ENCODE measurements at places on chromosomes 3 and 15. TPM values are rescaled to one million over a fixed set of nuclear protein-coding genes. Genes with fewer than 3 reads are reported as not detected.

DNA sequence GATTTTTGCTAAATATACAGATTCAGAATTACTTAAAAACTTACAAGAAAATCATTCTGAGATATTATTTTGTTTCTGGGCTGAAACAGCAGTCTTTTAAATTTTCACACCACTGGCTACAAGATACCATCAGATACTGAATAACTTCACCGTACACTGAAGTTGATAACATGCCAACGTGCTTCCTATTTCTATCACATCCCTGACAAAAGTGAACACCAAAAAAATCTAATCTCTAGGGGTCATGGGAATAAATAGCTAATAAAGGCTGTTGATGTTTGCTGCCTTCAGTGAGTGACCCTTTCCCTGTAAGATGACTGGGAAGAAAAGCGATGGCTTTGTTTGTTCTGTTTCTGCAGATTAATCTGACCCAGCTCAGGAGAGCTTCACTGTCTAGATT, 120.5 kb downstream of the DUT start:
- no peak for DNase-seq

Gene MESP2
- not detected for total RNA-seq

- peak; percentile 67 for DNase-seq
Measured at GRCh38 chr15:42921342-42921731, 759 bp upstream of the TTBK2 start.

DNA sequence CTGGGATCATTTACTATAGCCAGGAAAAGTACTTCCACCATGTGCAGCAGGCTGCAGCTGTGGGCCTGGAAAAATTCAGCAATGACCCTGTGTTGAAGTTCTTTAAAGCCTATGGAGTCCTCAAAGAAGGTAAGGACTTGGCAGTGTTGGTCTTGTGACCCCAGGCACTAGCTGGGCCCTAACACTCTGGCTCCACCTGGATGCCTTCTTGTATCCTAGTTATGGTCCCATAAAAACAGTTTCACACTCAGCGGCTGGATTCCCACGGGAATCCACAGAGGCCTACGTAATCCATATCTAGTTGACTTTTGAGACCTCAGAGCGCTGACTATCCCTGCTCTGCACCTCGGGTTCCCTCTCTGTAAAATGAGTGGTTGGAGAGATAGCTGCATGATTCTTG, 1.6 kb downstream of the TTC21A start:
- DNase-seq = no peak

DNA sequence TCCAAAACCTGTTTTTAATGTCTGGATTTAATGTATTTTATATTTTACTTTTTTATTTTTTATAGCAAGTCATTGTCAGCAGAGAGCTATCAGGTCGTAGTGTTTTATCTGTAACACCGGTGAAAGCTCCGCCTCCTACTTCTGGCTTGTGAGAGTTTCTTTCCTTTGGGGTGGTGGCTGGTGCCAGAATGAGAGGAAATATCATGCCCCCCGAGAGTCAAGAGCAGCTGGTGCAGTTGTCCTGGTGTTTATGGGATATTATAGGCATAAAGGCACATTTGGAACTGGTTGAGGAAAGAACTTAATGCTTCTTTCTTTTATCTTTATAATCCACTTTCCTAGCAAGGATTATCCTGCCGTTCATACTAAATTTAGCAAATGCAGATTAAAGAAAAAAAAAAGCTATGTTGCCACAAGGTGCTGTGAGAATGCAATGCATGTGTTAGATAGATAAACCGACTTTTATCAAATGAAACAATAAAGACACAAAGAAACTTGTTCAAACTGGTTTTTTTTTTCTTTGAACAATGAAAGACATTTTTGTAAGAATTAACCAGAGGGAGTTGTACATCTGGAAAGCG, 260.1 kb upstream of the PLSCR5 start:
- no peak for DNase-seq

DNA sequence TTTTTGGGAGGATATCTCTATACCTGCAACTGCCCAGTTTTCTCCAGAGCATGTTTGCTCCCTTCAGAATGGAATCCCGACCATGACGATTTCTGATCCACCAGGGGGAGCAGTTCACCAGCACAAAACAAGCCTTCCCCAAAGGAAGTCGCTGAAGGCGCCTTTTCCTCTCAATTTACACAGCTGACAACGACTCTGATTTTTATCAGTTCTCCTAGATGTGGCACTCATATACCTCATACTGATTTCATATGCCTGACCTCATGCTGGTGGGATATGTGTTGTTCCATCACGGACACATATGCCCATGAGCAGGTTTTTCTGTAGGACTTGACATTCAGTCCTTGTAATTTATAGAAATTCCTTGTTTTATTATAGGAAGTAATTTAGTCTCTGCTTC, 1028.2 kb downstream of the MCTP2 start:
- peak; percentile 86 for DNase-seq

GRCh38 chr15:37743826-37744225, 190.6 kb upstream of the TMCO5A start:
- DNase-seq = no peak

GRCh38 chr15:63284335-63284734, 6.9 kb downstream of the APH1B start:
- DNase-seq = no peak

GRCh38 chr3:89300981-89301380, 193.6 kb downstream of the EPHA3 start:
- peak; percentile 56 for DNase-seq

DNA sequence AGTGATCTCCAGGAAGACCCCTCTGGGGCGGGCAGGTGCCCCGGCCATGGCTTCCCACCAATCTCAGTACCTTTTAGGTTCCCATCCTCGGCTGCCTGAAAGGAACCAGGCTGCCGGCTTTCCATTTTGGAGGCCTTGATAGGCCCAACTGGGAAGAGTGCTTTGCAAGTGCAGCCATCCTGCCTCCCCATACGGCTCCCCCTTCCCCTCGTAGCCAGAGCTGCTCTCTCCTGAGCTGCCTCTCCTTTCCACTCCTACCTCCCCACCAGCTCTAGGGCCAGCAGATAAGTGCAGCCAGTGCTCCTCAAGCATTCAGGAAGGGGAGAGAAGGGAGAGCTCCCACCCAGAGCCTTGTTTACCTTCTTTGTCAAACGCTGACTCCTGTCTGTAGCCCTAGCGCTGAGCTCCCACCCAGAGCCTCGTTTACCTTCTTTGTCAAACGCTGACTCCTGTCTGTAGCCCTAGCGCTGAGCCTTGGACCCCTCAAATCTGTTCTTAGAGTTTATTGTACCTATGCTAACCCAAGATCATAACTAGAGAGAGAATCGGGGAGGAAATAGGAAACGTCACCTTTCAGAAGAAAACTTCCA, 133.0 kb downstream of the LRRK1 start:
- DNase-seq = no peak

DNA sequence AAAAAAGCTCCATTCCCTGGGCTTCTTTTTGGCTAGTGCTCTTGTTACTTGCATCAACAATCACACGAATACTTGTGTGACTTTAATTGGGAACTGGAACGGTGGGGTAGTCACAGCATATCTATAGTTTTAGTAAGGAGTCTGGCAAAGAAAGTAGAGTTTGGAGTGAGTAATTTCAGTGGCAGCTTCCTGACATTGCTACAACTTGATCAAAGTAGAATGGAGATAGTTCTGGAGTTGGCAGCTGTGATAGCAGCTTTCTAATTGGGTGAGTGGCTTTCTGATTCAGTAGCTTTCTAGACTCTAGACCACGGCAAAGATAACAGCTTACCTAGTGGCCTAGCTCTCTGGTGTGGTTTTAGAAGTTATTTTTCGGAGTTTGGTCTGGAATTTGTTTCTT, 475.0 kb downstream of the TUSC7 start:
- peak; percentile 83 for DNase-seq

DNA sequence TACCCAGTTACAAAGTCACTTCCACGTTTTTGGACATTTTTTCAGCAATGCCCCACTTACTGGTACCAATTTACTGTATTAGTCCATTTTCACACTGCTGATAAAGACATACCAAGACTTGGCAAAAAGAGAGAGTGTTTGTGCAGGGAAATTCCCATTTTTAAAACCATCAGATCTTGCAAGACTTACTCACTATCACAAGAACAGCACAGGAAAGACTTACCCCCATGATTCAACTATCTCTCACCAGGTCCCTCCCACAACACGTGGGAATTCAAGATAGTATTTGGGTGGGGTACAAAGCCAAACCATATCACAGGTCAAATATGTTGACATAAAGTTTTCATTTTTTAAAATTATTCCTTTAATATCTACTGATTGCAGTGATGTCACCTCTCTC, 16.2 kb upstream of the ABI3BP start:
- DNase-seq = peak; percentile 26

- DNase-seq = no peak
Measured at GRCh38 chr15:41860049-41860828, 21.6 kb downstream of the PLA2G4B start.

Gene SCAANT1
- total RNA-seq = not detected

DNA sequence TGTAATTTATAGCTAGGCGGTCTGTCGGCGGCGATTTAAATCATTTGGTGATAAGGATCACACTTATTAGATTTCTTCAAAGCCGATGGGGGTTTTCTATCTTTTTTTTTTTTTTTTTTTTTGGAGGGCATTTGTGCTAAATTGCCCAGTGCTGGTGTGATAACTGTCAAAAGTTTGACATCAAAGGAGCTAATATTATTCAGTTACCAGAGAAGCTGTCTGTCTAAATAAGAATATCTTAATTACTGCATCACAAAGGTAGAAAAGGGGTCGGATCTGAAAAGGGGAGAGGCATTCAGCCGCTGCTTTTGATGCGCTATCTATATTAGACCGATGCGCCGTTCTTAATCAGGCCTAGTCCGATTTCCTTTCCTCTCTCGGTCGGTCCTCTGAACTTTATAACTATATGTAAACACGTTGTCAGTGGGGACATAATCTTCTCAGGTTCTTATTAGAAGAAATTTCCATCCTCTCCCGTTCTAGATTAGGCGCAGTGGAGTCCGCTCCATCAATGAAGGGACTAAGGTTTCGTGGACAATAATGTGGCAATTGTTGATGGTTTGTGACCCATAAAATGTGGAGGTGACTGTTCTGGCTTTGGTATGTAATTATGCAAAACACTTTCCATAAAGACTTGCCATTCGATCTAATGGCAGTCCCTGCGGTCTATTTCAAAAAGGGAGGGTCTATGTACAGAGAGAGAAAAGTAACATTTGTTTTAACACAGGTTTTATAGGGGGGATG, 31.7 kb downstream of the NR2F2 start:
- no peak for DNase-seq

Gene SRP14
- 257 TPM for total RNA-seq

Gene SAXO2
- not detected for total RNA-seq

GRCh38 chr3:169404520-169404890, 259.0 kb downstream of the MECOM start:
- no peak for DNase-seq

DNA sequence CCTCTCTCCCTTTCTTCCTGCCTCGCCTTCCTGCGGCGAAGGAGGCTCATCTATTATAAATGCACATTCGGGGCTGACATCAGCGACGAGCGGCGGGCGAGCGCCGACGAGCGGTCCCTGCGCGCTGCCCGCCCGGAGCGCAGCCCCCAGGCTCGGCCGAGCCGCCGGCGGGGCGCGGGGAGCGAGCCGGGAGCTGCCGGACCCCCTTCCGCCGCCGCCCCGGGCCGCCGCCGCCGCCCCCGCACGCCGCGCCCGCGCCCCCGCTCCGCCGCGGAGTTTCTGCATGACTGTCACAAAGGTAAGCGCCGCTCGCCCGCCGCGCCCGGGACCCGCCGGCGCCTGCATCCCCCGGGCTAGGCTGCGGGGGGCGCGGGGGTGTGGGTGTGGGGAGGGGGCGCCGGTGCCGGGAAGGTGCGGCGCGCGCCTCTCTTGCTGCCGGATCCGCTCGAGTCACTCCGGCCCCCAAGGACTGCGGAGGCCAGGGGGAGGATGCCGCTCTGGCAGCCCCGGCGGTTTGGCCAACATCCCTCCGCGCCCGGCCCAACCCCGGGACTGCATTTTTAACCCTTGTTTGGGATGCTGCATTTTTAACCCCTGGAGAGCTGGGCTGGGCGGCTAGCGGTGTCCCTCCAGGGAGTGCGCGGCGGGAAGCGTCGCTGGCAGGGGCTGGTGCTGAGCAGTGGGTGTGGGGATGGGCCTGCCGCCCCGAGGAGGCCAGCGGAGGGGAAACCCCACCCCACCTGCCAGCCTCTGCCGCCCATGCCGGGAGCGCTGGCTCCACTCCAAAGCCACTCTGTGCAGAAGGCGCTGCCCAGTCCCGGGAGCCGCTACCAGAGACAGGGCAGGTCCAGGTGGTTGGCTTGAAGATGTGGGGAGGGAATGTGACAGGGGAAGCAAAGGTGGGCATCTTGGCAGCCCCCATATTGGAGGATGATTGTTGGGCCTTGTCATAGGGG, at the start of gene CORO2B:
CORO2B (plus strand) TSS at position 14 of the 956 bp plus-strand sequence; CDS start at position 284, 270 bp downstream.
- peak; percentile 65 for DNase-seq

Gene GPR62
- not detected for total RNA-seq

GRCh38 chr3:115681736-115682135, 58.4 kb downstream of the GAP43 start:
- no peak for DNase-seq

GRCh38 chr3:45631486-45631885, 36.9 kb downstream of the LIMD1 start:
- DNase-seq = no peak

DNA sequence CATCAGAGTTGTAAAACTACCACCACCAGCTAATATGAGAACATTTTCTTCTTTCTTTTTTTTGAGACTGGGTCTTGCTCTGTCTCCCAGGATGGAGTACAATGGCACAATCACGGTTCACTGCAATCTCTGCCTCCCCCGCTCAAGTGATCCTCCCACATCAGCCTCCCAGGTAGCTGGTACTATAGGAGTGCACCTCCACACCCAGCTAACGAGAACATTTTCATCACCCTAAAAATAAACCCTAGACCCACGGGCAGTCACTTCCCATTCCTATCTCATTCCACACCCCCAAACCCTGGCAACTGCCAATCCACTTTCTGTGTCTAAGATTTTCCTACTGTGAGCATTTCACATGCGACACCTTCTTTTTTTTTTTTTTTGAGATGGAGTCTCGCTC, 130.9 kb downstream of the ATP10A start:
- DNase-seq = no peak

Gene PHLDB2
- 60.6 TPM for total RNA-seq

Gene DAZL
- total RNA-seq = not detected

DNA sequence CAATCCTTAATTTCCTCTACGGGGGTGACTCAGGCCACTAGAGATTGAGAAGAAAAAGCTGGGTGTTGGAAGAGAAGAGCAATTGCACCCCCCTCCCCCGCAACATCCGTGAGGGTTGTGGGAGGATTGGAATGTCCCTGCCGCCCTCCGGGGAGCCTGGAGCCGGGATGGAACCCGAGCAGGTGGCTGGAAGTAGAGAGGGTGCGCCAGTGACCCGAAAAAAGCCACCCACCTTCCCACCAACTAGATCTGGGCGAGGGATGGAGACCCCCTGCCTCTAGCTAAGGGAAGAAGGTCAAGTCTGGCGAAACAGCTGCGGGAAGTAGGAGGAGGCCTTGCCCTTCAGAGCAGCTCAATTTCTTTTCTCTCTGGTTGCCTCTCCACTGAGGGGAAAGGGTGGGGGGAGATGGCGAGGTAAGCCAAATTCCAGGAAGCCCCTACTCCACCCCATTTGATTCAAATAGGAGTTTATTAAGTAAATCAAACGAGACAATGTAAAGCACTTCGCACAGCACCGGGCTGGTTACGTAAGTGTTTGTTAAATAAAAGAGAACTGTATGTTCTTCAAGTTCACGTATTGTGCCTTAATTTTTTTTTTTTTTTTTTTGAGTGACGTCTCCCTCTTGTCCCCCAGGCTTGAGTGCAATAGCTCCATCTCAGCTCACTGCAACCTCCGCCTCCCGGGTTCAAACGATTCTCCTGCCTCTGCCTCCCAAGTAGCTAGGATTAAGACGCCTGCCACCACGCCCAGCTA, 1.1 kb upstream of the WWTR1 start:
- DNase-seq = no peak

Gene MANF
- 61.2 TPM for total RNA-seq

All from GM23248 (cell line).